Cardiac fibroblast (primary cell): ENCODE measurements at places on chromosomes 1 and 21.
A peak's percentile ranks its signal among the peaks of the same experiment; 100 is the strongest.

- DNase-seq, result peak; percentile 78
Measured at GRCh38 chr1:10459184-10459583, 9.4 kb downstream of the CORT start.

GRCh38 chr1:233738396-233738795 lies 124.5 kb downstream of the KCNK1 start:
- DNase-seq, result no peak

DNA sequence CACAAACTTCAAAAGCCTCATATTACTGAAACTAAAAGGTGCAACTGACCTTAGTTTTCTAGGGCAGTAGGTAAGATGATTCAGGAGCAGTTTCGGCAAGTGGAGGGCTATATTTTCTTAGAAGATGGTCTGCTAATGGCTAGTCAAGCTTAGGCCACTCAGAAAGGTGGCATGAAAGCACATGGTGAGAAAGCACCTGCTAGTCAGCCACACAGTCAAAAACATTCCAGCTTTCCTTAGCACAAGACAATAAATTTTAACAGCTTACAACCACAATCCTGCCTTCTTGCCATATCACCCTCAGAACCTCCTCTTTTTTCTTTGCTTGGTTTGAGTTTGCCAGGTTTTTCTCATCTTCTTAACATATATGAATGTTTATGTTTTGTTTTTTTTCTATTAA lies 81.1 kb upstream of the SLFNL1 start:
- no peak for DNase-seq

- peak; percentile 73 for DNase-seq
Measured at GRCh38 chr1:89739013-89739843, 81.6 kb upstream of the LRRC8D start.

- no peak for DNase-seq
Measured at GRCh38 chr1:45200906-45201500, 5.4 kb downstream of the ZSWIM5 start.
